ENCODE measurements at places on chromosomes 6 and 20.

DNA sequence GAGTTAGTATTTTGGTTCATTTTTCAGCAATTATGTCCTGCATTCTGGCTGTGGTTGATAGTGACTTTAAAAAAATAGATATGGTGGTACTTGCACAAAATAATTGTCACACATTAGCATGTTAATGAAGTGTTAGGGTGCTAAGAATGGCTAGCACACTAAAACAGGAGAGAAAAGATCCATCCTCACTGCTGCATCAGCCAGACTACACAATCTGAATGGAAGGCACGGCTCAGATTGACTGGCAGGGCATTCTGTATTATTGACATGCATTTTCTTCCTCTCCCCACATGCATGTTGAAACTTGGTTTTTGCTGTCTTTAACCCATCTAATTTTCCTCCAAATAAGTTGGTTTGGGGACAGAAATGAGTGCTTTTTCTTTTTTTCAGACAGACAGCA lies 306.3 kb downstream of the PRL start:
- DNase-seq: no peak

- no peak for DNase-seq
These were observed 15.1 kb downstream of the TBC1D32 start for GRCh38 chr6:121319112-121319553.

- peak; percentile 1 for DNase-seq
These were observed 58.2 kb upstream of the IL20RA start for GRCh38 chr6:137102851-137103492.

GRCh38 chr20:61049684-61050083 lies 202.4 kb upstream of the CDH4 start:
- no peak for DNase-seq

DNA sequence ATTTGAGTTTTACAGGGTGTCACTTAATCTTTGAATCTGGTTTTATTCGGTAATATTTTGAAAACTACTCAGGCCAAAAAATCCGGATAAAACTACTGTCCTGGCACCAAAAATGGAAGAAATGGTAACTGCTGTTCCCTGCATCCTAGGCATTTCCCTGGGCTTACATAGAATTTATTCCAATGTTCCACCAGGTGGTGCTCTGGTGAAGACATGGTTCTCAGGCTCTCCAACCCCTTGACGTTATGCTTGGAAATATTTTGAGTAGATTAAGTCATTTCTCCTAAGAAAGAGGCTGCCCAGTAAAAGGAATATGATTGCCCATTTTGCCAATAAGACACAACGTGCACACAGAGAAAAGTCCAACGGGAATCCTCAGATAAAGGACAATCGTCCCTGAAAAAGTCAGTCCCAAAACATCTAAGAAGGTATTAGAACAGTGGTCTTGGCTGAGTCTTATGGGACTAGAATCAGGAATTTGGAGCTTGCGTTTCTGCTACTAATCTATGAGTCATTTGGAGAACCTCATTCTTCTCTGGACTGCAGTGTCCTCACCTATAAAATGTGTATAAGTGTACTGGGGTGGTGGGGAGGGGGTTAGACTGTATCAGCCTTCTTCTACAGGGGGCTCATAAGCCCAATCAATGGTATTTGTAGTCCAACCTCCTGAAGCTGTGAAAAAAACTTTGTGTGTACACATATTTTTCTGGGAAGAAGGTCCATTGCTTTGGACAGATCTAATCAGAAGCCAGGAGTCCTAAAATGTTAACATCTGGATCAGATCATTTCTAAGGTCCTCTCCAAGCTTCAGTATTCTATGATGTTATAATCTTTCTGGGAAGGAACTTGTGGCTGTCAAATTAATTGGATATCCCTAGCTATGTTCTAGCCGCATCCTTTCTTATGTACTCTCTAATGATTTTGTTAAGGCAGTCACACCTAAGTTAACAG lies 131.0 kb upstream of the BMP2 start:
- DNase-seq: no peak

GRCh38 chr6:20716865-20717264 lies 182.6 kb downstream of the CDKAL1 start:
- DNase-seq: no peak

DNA sequence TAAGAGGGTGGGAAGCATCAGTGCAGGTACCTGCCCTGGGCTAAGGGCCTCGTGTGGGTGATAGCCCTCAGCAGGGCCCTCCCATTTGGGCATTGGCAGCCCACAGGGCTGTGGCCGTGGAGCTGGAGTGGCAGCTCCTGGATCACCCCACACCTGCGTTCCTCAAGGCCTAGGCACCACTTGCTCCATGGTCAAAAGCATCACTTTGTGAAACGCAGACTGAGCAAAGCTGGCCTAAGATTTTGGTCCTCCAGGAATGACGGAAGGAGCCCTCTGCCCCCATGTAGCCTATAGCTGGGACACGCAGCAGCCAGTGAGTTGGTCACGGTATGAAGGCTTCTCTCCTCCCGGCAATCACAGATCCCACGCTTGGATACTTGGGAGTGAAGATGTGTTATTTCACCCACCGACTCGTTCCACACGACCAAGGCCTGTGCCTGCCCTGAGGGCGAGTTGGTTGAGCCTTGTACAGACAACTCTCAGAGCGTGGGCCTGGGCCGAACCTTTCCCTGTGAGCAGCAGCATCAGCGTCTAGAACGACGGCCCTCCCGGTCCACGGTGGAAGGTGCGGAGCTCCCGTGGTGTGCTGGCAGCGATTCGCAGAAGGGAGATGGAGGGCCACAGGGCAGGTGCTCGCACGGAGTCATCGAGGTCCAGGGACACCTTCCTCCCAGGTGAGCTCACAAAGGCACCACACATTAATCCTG lies 39.7 kb downstream of the THBS2 start:
- no peak for DNase-seq

Measured in stimulated activated CD4-positive, alpha-beta T cell treated with anti-CD3 and anti-CD28 coated beads, Interleukin-2, amount 100 ng/mL, for 24 hours (primary cell).